ENCODE measurements at places on chromosomes 2 and 18.
A peak's percentile ranks its signal among the peaks of the same experiment; 100 is the strongest.

DNA sequence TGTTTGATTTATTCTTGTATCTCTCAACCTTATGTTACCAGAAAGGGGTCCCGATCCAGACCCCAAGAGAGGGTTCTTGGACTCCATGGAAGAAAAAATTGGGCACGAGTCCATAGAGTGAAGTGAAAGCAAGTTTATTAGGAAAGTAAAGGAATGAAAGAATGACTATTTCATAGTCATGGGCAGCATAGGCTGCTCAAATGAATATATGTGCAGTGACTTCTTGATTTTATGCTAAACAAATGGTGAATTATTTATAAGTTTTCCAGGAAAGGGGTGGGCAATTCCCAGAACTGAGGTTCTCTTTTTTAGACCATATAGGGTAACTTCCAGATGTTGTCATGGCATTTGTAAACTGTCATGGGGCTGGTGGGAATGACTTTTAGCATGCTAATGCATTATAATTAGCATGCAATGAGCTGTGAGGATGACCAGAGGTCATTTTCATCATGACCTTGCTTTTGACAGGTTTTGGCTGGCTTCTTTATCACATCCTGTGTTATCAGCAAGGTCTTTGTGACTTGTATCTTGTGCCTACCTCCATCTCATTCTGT is 832.4 kb upstream of the CDH2 start:
- no peak for DNase-seq

DNA sequence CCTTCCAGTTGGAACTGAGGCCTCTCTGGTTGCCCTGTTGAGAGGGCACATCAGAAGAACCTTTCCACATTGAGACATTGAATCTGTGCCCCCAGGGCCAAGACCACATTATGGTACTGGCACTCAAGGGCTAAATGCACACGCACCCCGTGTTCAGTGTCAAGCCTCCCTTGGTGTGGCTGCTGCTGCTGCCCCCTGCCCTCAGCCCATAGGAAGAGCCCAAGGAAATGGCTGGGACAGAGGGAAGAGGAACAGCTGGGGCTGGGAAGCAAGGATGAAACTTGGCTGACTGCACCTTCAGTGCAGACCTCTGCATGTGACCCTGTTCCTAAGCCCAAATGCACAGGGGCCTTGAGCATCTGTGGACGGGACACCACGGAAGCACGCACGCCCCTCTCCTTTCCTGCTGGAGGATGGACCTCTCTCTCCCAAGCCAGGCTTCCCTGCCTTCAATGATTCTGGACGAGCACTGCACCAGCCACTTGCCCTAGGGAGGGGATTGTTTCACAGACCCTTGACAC is 40.2 kb downstream of the NIFK start:
- no peak for DNase-seq

DNA sequence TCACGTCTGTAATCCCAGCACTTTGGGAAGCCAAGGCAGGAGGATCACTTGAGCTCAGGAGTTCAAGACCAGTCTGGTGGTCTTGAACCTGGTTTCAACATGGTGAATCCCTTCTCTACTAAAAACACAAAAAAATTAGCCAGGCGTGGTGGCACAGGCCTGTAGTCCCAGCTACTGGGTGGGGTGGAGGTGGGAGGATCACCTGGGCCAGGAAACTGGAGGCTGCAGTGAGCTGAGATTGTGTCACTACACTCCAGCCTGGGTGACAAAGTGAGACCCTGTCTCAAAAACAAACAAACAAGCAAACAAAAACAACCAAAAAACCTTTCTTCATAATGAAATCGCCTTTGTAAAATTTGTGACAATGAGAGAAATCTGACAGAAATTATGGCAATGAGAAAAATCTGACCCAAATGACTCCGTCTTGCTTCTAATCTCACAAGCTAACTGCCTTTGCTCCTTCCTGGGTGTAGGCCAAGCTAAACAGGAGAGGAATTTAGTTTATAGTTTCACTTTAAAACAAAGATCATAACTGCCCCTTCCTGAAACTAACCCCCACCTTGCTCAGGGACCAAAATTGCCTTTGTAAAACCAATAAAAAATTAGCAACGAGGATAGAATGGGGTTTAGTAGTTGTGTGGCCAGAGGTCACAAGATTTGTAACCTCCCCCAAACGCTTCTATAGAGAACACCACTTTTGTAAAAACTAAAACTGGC is 60.7 kb upstream of the KIF5C start:
- no peak for DNase-seq

DNA sequence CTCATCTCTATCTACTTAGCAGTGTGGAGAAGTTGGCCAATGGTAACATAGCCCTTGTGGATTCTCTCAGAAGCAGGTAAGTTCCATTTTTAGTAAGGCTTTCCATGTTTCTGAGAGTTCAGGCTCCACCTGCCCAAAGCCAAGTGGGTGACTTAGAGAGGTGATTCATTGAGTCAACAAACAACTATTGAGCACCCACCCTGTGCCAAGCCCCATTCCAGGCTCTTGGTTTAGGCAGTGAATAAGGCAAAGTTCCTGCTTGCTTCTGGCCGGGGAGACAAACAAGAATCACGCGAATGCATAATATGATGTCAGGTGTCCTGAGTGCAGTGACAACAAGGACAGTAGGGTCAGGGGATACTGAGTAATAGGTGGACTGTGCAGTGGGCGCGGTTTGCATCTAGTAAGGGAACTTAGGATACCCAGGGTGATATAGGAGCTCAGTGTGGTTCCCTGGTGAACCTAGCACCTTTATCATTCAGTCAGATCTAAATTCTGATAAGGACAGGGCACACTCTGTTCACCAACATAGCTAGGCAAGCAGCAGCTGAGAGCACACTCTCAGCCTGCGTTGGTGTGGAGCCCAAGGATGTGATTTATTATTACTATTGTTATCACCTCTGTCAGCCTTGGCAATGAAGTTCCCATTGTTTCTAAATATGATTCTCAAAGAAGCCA is 31.7 kb upstream of the KCTD1 start:
- DNase-seq, result peak; percentile 13

DNA sequence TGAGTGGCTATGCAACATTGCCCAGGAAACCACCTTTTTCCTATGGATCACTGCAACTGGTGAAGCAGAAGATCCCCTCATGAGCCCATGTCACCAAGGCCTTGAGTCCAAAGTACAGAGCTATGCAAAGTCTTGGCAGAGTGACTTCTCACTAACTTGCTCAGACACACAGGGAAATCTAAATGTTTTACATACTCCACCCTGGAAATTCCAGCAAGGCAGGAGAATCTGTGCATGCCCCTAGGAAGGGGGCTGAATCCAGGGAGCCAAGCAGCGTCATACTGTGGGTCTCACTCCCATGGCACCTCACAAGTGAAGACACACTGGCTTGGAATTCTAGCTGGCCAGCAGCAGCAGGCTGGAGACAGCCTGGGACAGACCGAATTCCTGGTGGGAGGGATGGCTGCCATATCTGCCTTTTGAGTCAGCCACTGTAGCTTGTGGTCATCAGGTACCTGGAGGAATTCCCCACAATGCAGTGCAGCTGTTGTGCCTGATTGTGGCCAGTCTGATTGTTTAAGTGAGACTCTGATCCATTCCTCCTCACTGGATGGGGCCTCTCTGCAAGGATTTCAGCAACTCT is 1817.4 kb downstream of the SUCLG1 start:
- no peak for DNase-seq

GRCh38 chr18:63025251-63026090 is 294.1 kb downstream of the BCL2 start:
- no peak for DNase-seq

GRCh38 chr2:173922068-173922467 is 43.1 kb downstream of the SP3 start:
- DNase-seq, result no peak

- no peak for DNase-seq
Observed at GRCh38 chr2:237835372-237835771, 24.1 kb upstream of the RAMP1 start.

DNA sequence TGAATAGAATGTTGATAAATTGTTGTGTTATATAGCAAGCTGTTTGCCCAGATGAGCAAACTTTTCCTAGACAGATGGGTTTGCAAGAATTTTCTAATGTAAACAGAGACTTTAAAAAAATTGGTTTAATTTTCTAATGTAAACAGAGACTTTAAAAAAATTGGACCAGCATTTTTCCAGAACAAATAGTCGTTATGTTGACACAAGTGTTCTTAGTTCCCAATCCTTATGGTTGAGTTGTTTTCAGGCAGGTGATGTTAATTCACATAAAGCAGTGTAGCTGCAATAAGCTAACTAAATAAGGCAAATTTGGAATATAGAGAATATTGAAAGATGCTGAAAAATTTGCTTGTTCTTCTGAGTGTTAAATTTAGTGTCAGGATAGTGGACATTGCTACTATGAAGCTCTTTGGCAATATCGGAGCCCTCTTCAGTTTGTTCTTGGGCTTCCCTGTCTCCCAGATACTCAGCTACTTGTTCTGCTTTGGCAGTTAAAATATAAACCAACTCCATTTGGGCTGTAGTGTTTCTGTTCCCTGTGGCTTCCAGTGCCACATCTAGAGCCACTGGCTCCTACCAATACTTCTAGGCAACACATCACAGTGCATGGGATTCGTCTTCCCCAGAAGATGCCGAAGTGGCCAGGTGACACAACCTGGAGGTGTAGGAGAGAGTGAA is 105.7 kb downstream of the DYNAP start:
- no peak for DNase-seq

DNA sequence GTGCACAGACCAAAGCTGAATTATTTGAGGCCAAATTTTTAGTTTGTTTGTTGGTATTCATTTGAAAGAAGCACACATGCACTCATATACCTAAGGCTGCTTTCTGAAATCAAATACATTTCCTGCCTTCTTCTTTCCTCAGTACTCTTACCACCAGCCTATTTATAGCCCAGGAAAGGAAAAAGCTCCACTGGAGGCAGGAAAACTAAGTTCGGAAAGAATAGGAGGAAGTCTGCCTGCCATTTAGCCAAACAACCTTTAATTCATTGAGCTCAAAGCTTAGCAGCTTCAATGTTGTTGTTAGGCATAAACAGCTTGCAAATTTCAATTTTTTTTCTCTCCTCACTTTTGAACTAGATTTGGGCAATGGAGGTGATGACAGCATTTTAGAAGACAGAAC is 40.4 kb upstream of the RASGRP3 start:
- no peak for DNase-seq

DNA sequence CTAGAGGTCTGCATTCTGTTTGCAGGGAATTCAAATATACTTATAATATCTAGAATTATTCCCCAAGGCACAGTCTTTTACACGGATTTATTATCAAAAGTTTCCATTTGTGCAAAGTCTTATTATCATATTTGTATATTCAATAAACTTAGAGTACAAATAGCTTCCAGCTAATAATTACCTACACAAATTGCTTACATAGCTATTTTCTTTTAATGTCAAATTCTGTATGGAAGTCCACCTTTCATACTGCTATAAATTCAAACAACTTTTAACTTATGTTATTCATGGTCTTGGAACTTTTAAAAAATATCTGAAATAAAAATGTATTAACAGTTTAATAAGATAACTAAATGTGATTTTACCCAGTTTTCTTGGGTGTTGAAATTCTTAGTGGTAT is 13.1 kb downstream of the CHST9 start:
- DNase-seq, result no peak

DNA sequence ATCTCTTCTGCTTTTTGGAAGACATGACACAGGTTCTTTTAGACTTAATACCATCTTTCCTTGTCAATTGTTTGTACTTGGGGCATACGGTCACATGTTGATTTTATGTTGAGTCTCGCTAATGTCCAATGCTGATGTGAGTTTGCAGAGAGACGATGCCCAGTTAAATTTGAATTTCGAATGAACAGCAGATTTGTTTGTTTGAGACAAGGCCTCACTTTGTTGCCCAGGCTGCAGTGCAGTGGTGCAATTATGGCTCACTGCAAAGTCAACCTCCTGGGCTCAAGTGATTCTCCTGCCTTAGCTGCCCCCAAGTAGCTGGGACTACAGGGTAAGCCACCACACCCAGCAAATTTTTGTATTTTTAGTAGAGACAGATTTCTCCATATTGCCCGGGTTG is 473.5 kb downstream of the RIT2 start:
- no peak for DNase-seq

GRCh38 chr18:29436459-29436858 is 1259.5 kb upstream of the CDH2 start:
- DNase-seq, result no peak

DNA sequence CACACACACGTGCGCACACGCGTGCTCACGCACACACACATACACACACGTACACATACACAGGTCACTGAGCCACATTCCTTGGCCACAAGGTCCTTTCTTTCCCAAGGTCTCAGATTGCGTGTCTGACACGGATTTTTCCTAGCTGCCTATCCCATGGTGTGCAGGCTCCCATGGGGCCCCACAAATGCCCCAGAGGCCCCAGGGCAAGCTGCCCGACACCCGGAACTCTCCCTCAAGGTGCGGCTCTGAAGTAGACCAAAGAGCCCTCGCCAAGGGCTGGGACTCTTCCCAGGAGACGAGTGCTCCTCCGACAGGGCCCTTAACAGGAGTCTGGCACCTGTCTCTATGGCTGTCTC is 46.7 kb downstream of the SDC1 start:
- DNase-seq, result peak; percentile 19

- no peak for DNase-seq
Observed at GRCh38 chr2:212915121-212915782, 236.2 kb downstream of the IKZF2 start.

- no peak for DNase-seq
Observed at GRCh38 chr18:35750929-35751328, 169.4 kb downstream of the GALNT1 start.

DNA sequence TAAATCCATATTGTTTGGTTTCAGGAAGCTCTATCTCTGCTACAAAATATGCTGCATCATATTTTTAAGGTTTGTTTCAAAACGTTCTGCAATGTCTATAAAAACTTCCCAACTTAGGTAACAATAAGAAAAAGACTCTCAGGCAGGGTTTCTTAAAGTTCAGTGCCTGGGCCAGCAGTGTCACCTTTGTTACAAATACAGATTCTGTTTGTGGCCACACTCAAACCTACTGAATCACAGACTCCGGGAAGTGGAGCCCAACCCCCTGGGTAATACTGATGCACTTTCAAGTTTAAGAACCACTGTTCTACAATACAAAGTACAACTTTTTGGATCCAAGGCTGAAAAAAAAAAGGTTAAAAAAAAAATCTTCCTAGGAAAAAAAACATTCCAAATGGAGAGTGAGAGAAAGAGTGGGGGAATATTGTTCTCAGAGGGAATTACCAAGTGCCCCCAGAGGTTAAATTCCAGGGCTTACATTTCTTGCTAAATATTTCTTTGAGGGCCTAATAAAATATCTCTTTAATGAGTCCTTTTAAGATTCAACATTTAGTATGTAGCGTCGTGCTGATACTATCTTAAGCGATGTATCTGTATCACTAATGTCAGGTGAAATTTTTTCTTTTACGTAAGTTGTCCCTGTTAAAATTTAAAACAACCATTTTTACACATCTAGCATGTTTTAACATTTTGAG is 476.7 kb downstream of the TXNL1 start:
- DNase-seq, result peak; percentile 53
